ENCODE measurements at places on chromosomes 4 and X. TPM values are rescaled to one million over a fixed set of nuclear protein-coding genes. Genes with fewer than 3 reads are reported as not detected.

DNA sequence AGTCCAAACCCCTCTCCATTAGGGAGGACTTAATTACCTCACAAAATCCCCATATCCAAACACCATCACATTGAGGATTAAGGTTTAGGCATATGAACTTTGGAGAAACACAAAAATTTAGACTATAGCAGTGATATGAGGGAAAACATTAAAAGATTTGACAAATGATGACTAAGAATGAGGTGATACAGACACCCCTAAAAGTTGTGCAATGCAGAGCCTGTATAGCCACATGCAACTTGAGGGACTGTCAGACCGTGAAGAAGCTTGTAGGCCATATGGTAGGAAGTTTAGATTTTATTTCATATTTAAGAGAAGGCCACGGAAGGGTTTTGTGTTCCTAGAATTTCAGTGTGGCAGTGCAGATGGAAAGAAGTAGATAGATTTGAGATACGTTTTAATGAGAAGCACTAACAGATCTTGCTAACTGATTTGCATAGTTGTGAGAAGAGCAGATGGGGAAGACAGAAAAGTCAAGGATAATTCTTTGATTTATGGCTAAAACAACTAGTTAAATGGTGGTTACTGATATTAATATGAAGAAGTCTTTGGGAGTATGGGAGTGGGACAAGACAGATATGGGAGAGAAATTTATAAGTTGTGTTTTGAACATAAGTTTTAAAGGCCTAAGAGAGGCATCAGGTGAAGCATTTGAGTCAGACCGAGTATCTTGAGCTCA is 5.5 kb upstream of the FIP1L1 start:
- DNase-seq, result no peak

DNA sequence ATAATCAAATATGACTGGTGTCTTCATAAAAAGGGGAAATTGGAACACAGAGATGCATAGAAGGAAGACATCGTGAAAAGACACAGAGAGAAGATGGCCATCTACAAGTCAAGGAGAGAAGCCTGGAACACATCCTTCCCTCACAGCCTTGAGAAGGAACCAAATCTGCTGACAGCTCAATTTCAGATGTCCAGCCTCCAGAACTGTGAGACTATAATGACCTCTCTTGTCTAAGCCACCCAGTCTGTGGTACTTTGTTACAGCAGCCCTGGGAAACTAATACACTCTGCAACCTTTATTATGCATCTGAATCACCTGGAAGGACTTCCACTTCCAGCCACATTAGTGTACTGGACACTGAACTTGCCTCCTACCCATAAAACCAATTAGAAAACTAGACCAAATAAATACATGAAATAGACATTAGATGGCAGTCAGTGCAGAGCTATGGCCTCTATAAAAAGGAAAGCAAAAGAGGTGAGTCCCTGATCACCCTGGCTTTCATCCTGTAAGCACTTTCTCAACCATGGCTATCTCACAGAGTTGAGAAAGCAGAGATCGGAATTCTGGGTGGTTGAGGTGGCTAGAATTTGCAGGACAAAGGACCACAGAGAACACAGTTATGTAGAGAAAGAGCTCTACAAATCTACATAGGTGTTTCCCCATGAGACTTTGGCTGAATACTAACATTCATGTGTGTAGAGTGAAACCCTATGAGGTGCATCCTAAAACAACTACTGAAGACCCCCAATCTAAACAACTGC is 25.7 kb downstream of the GAB3 start:
- no peak for DNase-seq

DNA sequence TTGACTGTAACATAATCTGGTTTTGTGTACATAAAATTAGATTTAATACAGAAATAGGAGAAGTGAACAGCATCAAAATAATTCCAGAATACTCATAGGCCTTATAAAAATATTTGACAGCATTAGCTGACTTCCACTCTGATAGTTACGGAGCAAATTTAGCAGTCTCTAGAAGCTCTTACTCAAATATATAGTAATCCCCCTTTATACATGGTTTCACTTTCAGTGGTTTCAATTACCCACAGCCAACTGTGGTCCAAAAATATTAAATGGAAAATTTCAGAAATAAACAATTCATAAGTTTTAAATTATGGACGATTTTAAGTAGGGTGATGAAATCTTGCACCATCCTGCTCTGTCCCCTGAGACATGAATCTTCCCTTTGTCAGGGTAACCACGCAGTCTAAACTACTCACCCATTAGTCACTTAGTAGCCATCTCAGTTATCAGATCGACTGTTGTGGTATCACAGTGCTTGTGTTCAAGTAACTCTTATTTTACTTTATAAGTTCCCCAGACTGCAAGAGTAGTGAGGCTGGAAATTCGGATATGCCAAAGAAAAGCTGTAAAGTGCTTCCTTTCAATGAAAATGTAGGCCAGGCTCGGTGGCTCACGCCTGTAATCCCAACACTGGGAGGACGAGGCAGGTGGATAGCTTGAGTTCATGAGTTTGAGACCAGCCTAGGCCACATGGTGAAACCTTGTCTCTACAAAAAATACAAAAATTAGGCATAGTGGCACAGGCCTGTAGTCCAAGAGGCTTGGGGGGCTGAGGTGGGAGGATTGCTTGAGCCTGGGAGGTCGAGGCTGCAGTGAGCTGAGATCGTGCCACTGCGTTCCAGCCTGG is 17.2 kb upstream of the RTL9 start:
- DNase-seq, result peak; percentile 29

- DNase-seq, result no peak
Measured at GRCh38 chr4:1956631-1957030, 52.1 kb downstream of the NELFA start.

GRCh38 chr4:108626056-108626455 is 5.7 kb downstream of the RPL34 start:
- no peak for DNase-seq

- DNase-seq, result no peak
Measured at GRCh38 chr4:91914176-91914804, 389.5 kb upstream of the GRID2 start.

DNA sequence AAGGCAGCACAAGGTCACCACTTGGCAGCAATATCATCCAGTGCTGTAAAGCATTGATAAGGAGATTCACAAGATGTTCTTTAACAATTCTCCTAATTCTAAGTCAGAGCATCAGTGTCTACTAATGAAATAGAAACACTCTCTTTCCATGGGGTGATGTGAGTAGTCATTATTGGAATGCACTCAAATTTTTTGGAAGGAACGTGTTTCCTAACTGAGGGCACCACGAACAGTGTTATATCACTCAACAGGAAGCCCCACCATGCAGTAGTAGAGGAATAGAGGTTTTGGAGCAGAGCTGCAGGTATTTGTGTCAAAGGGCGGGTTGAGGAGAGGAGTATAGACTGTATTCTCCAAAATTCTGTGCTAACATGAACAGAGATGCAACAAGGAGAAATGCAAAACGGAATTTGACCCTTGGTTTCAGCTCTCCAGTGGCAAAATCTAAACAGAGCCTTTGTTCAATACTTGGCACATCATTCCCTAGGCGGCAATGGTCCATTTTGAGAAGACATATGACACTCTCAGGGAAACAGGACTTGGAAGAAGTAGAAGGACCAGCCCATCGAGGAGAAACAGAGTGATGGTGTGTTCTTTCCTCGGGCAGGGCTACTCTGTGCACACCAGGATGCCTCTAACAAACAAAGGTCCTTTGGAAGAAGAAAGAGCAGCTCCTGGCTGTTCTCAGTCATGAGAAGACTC is 98.9 kb downstream of the CPEB2 start:
- DNase-seq, result peak; percentile 98

DNA sequence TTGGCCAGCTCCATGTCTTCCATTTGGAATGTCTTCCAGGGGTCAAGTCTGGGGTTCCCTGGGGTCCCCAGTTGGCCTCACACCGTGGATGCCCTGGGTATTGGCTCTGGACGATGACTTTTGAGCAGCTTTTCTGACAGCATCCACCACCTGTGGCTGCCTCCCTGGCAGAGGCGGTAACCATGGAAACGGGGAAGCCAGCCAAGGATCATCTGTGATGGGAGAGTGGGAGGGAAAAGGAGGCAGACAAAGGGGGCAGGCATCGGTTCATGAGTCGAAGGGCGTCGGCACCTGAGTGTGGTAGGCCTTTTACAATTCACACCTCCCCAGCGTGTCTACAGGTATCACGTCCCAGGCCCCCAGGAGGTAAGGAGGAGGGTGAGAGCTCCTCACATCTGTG is 152.2 kb downstream of the ASMT start:
- DNase-seq, result no peak

GRCh38 chrX:19075754-19076153 is 46.5 kb downstream of the ADGRG2 start:
- DNase-seq, result no peak

Gene EXOC1L
- total RNA-seq, result not detected

Gene VEGFC
- 6.4 TPM for total RNA-seq

Data from SK-MEL-5 (cell line).